Activated CD4-positive, alpha-beta T cell treated with anti-CD3 and anti-CD28 coated beads for 36 hours (primary cell): ENCODE measurements at places on chromosomes 11 and 22.

- DNase-seq: no peak
Observed at GRCh38 chr11:8281266-8281665, 17.6 kb upstream of the LMO1 start.

DNA sequence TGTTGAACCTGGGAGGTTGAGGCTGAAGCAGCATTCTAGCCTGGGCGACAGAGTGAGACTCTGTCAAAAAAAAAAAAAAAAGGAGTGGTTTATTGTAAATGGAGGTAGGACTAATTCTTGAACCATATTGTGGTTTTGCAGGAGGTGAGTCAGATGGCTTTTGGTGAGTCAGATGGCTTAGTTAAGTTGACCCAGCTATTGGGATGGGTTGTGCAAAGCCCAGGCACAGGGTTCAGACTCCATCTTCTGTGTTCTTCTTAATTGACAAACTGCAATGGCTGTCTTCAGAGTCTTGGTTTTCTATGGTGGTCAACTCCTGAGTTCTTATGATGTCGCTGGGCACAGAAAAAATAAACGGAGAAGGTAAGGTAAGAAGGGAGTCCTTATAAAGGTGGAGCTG lies 182.7 kb downstream of the ADAMTS15 start:
- peak; percentile 49 for DNase-seq

DNA sequence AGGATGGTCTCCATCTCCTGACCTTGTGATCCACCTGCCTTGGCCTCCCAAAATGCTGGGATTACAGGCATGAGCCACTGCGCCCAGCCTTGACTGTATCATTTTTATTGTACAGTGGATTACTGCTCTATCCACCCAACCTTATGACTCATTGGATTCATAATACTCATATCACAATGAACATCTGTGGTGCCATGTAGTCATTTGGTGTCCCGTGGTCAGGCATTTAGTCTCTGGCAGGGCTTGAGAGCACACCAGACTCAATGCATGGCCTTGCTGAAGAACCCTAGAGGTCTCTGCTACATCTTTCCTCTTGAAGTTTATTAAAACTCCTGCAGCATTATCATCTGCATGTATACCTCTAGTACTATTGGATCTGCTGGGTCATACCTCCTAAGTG lies 98.0 kb upstream of the LDLRAD3 start:
- DNase-seq: peak; percentile 18

DNA sequence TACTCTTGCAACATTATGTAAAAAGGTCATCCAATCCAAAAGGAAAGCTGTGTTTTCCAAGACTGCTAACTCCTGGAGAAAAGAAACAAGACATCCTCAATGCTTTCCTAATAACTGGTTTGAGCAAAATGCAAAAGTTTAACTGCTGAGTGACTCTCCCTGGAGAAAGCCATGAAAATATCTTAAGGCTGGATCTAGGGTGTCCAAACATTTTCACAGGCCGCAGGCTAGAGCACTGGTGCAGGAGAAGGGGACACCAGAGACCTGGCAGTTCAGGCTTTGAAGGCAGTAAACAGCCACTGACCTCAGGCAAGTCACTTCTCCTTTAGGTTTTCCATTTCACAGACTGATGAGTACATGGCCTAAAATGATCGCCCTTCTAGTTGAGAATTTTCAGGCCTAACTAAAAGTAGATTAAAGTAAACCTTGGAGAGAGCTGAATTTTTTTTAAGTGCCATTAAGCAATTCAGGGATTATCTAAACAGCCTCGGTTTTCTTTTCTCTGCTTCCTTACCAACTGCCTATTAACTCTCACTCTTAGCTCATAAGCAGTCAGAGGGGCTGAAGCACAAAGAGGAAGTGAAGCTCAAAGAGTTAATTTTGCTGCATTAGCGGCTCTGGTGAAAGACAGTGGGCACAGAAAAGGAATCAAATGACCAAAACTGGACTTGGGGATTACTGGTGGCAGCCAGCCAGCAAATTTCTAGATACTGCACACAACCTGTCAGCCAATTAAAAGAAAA lies 2.3 kb downstream of the CHKA start:
- DNase-seq: no peak

- DNase-seq: no peak
Observed at GRCh38 chr11:125330462-125331325, 165.4 kb downstream of the FEZ1 start.

DNA sequence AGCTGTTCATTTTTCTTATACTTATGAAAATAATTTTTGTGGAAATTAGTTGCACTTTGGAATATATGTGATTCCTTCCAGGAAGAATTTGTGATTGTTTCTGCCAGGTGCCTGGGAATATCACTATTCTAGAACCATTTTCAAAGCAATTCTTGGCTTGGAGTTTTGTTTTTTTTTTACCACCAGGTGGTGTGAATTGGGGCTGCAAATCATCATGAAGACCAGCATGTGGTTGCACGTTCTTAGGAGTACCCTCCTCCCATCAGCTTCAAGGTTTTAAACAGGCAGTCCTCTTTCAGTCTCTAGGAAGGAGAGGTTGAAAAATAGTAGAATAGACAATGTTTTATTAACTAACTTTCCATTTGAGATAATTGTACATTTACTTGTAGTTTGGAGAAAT lies 25.9 kb downstream of the USP47 start:
- no peak for DNase-seq

DNA sequence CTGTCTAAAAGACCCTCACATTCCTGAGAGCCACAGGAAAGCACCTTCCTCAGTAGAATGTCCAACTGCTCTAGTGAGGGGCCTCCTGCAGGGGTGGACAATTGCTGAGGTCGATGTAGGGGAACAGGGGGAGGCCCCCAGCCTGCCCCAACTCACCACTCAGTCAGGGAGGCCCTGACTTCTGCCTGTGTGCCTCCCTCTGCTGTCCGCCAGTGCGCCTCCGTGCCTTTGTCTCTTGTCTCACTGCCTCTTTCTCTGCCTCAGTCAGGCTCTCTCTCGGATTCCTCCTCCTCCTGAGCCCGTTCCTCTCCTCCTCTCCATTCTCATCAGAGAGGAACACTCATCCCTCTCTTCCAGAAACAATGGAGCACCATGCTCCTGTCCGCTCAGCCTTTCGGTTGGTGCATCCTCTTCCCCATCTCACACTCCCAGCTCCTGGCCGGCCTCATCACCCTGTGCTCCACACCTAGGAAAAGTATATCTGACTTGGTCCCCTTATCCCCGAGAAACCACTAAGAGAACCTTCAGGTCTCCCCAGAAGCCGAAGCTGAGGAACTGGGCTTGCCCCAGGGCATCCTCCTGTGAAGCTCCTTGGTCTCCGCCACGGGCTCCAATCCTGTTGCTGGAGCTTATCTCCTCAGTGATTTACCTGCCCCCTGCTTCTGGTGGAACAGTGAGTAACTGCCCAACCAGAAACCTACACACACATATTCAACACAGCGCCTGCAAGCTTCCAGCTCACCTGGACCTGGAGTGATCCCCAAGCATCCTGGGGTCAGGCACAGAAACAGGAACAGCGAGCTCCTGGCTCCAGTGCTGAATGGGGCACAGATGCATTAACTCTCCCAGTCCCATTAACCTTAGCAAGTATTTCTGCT lies 2.3 kb downstream of the B3GAT1 start:
- DNase-seq: no peak

- no peak for DNase-seq
Observed at GRCh38 chr11:1295591-1295990, 13.8 kb downstream of the TOLLIP start.

- peak; percentile 81 for DNase-seq
Observed at GRCh38 chr22:30444632-30445437, 19.3 kb downstream of the MTFP1 start.

GRCh38 chr11:57432714-57433163 lies 5.8 kb upstream of the SLC43A3 start:
- peak; percentile 45 for DNase-seq

- no peak for DNase-seq
Observed at GRCh38 chr11:63879598-63880402, 37.2 kb downstream of the RCOR2 start.

- no peak for DNase-seq
Observed at GRCh38 chr11:69649576-69649900, 8.6 kb downstream of the CCND1 start.

- no peak for DNase-seq
Observed at GRCh38 chr11:43557553-43558110, 122.9 kb upstream of the HSD17B12 start.

DNA sequence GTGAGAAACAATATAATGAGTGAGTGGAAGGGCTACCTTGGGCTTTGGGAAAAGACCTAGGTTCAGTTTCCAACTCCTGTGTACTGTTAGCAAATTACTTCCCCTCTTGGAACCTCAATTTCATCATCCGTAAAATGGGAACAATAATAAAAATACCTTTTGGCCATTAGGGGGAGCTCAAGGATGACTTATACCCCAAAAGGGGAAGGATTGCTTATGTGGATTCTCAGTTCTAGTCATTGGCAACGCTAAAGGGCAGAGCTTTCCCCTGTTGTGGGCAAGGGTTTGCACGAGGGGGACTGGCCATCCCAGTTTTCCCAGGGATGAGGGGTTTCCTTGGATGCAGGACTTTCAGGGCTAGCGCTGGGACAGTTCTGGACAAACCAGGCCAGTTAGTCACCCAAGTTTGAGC lies 3.1 kb upstream of the COMMD9 start:
- DNase-seq: peak; percentile 25
